ENCODE measurements at places on chromosomes 13 and 19.

DNA sequence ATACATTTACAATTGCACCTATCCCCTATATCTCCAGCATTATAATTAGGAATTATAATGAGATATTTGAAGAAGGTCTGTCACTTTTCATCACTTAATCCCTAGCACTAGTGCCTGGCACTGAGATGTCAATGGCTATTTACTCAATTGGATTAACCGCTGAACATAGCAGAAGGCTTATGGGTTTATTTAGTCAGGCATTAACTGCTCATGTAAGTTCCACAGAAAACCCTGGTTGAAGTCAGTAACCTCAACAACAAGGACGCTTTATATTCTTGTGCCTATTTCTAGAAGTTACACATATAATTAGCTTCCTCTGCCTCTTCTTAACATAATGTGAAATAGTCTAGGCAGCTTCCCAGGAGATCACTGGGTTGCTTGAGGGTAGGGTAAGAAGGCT is 107.5 kb upstream of the POSTN start:
- DNase-seq, result no peak

GRCh38 chr13:102400675-102401145 is 1.1 kb downstream of the FGF14 start:
- DNase-seq, result no peak

DNA sequence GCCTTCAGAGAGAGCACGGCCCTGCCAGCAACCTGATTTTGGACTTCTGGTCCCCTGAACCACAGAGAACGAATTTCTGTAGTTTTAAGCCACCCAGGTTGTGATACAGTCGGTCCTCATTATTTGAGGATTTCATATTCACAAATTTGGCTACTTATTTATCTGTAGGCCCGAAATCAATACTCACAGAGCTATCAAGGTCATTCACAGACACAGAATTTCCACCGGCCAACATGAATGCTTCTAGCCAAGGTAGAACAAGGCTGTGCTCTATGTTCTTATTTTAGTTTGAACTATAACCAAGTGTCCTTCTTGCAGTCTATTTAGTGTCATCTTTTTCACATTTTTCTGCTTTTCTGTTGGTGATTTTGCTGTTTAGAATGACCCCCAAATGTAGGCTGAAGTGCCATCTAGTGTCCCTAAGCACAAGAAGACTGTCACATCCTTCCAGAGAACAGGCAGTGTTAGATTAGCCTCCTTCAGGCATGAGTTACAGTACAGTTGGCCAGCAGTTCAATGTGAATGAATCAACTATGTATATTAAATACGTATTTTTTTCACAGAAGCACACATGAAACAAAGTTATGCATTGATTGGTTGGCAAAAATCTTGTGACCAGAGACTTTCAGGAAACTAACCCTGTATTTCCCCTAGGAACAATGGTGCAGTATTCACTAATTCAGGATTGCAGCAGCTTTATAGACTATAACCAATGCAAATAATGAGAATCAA is 63.5 kb downstream of the C13orf42 start:
- no peak for DNase-seq

- no peak for DNase-seq
Observed at GRCh38 chr19:55119053-55119452, 1.6 kb upstream of the PPP1R12C start.

- DNase-seq, result no peak
Observed at GRCh38 chr19:47331931-47332547, at the start of gene C5AR2. Gene C5AR2, plus strand, starts transcription at chr19:47332175. Its CDS starts 8,625 bp downstream, at chr19:47340800.

- DNase-seq, result no peak
Observed at GRCh38 chr13:95387733-95388207, 86.5 kb upstream of the ABCC4 start.

DNA sequence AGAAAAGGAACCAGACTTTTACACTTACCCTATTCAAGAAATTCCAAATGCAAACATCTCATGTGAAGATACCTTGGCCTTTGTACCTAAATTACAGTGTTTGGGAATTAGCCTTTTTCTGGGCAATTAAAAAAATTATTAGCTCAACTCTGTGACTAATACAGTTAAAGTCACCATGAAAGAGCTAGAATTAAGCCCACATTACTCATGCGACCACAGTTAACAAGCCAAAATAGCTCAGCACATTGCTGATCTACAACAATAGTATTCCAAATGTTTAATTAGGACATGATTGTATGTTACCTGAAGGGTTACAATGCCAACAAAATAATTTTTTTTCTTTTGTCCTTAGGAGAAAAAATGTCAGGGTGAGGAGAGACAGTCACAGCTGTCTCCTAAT is 263.6 kb upstream of the GPC6 start:
- no peak for DNase-seq

GRCh38 chr19:27777242-27777641 is 1435.7 kb downstream of the UQCRFS1 start:
- no peak for DNase-seq

DNA sequence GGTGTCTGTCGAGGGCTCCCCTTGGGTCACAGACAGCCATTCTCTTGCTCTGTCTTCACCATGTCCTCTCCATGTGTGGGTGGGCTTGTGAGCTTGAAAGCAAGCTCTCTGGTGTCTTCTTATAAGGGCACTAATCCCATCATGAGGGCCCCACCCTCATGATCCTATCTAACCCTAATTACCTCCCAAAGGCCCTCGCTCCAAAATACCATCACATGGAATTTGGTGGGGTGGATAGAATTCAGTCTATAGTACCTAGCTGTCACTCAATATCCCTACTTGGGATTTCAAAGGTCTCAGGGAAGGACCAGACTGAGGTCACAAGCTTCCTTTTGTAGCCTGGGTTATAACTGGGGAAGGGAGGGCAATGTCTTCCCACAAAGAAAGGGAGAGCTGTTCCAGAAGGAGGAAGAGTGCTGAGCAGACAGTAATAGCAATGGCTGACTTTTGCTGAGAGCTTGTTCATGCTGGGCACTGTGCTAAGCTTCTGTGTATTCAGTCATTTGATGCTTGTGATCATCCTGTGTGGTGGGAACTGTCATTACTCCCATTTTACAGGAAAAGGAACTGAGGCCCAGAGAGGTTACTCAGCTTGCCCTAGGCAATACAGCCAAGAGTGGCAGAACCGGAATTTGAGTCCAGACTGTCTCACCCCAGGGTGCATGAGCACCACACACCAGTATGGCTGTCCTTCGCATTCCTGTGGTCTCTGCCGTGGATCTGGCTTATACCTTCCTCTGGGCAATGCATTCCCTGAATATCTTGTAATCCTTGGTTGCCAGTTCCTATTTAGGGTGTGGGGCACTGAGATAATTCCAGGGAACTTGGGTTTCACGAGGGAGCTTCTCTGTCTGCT is 8.2 kb downstream of the FXYD5 start:
- no peak for DNase-seq

- no peak for DNase-seq
Observed at GRCh38 chr13:77409412-77409811, 82.5 kb upstream of the MYCBP2 start.

- no peak for DNase-seq
Observed at GRCh38 chr19:55353356-55353802, 1.1 kb downstream of the COX6B2 start.

DNA sequence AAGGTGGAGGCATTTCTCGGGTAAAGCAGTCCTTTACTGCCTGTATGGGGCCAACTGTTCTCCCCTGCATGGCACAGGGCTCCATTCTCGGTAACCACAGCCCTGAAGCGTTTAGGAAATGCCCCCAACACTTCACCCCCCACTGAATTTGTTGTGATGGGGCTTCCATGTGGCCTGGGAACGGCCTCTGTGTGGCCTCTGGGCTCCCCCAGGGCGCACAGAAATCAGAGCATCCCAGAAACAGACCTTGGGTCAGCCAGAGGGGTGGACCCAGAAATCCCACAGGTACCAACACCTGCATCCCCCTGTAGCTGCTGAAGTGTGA is 153.7 kb upstream of the VSTM2B start:
- DNase-seq, result no peak

DNA sequence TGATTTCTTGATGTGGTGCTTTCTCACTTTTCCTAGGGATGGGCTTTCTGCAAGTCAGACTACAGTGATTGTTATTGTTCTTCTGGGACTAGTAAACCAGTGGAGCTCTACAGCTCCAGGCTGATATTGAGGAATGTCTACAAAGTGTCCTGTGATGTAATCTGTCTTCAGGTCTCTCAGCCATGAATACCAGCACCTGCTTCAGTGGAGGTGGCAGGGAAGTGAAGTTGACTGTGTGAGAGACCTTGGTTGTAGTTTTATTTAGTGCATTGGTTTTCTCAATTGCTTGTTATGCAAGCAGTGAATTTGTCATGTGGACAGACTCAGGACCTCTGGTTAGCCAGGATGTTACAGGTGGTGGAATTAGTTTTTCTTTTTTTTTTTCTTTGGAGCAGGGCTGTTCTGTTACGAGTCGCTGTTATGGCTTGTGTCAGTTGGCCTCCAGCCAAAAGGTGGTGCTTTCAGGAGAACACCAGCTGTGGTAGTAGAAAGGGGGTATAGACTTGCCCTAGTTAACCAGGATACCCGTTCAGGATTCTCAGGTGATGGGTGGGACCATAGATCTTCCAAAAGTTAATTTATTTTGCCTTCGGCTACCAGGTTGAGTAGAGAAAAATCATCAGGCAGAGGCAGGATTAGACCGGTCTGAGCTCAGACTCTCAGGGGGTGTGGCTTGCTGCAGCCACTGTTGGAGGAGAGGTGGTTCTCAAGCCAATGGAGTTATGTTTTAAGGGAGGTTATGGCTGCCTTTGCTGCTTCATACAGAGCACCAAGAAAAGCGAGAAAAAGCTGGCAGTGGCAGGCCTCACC is 11.9 kb upstream of the ZNF675 start:
- no peak for DNase-seq

- DNase-seq, result no peak
Observed at GRCh38 chr13:66618702-66619101, 611.4 kb downstream of the PCDH9 start.

DNA sequence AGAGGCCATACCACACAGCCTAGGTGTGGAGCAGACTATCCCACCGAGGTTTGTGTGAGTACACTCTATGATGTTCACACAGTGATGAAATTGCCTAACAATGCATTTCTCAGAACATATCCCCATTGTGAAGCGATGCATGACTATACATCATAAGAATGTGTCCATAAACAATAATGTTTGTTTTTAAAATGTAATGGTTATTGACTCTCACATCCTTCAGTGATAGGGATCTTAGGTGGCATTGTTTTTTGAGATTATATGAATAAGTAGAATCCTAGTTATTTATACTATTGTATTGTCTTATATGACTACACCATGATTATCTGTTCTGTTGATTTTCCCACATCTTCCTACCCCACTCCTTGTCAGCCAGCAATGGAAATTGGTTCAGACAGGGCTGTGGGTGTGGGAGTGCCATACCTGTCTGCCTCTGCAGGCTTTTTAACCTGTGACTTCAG is 13.6 kb downstream of the CCNA1 start:
- DNase-seq, result no peak

DNA sequence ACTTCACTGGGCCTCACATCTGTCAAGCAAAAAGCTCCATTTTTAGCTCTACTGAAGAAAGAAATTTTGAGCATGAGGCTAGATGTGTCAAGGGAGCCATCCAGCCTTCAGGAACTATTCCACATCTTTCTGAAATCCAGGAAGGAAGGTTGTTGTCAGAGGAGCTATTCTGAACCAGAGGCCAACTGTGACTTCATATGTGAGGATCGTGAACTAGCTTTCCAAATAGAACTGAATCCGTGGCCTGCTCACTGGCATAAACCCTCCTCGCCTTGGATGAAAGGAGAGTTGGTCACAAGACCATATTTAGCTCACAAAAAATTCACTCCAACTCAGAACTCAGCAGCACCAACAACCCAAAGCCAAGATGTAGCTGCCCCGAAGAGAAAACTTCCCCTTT is 195.8 kb downstream of the FOXO1 start:
- no peak for DNase-seq

GRCh38 chr19:51026554-51026831 is at the start of gene KLK11:
Gene KLK11, minus strand, starts transcription at chr19:51026616. Its CDS starts 985 bp downstream, at chr19:51025631.
- no peak for DNase-seq

DNA sequence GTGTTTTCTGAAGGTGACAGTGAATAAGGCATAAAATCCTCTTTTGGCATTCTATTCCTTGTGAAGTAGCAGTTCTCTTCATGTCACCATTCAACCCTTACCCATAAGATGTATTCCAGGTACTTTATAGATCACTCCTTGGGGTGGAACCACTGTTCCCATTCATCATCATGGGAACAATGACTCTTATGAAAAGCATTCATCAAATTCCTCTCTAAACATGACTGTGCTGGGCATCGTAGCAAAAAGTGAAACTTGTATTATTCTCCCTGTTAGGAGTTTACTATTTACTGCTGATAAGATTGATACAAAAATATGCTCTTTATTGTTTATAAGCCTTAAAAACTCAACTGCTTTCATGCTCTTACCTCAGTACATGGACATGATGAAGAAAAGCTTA is 793.4 kb downstream of the LIG4 start:
- no peak for DNase-seq

DNA sequence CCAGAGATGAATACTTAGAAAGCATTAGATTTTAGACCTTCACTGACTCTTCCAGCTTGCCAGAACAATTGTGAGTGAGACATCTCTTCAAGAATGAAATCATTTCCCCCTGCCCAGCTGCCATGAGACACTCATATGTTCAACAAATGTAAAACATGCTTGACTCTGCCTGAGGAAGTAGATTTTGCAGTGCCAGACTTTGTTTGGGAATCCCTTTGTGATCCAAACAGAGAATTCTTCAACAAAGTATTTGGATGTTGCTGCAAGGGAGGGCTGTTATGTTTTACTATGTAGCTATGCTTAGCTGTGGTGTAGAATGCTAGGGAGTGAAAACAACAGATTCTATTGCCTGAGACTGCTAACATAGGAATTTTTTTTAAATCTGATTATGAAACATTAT is 416.4 kb downstream of the DCT start:
- DNase-seq, result no peak

DNA sequence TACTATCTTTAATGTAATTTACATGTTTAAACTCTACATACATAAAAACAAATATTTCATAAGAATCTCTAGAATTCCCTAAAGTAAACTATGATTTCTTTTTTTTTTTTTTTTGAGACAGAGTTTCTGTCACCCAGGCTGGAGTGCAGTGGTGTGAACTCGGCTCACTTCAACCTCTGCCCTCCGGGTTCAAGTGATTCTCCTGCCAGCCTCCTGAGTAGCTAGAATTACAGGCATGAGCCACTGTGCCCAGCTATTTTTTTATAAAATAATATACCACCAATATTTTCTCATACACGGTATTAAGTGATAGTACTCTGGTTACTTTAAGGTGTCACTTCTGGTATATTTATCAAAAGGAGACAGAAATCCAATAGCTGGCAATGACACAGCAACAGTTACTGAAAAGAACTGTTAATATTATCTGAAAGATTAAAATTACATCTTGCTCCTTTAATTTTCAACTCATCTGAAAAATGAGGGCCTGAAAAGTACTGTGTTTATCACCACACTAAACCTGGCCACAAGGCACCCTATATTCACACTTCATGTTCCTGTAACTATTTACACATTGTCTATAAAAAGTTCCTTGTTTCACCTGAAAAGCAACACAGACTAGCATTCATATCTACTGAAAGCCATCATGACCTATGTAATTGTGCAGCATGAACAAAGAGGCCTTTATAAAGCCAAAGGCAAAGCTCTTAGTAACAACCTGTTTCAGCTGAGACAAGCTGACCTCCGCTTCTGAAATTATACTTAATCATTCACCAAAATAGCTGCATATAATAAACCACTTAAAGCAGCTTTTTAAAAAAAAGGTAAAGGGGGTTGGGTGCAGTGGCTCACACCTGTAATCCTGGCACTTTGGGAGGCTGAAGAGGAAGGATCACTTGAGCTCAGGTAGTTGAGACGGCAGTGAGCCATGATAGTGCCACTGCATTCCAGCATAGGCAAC is 106.1 kb downstream of the SLC25A15 start:
- no peak for DNase-seq

- DNase-seq, result no peak
Observed at GRCh38 chr13:97422118-97423054, 11.6 kb upstream of the RAP2A start.

All from D721Med (cell line).